ENCODE measurements at places on chromosomes 6 and 20.

- no peak for DNase-seq
These were observed 329.1 kb downstream of the LAMA2 start for GRCh38 chr6:129212081-129212480.

DNA sequence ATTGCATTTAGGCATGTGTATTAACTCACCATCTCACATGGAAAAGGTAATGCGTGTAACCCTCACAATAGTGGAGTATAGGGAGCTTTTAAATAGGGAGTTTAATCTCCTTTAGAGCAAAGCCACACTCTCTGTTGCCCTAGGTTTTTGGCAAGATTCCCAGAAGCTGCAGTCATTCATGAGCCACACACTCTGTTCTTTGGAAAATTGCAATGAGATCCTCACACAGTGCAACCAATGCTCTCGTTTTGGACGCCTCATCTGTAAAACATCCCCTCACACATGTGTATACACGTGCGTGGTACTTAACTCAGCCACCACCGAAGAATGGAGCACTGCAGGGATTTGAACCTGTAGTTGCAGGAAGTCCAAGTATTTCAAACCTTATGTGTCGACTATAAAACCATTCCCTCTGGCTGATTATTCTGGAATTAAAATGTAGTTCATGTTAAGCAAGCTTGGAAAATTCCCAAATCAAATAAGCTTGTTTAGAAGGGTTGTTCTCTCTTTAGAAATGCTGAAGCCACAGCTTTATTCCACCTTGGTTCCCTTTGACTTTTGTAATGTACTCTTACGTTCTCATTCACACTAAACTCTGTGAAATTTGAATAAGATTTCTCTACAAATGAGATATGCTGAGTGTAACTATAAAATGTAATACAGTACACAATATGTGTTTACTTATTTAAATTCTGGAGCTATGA, 489.8 kb upstream of the MANEA start:
- DNase-seq, result no peak

- no peak for DNase-seq
These were observed 59.8 kb upstream of the RREB1 start for GRCh38 chr6:7047966-7048365.

GRCh38 chr6:44228433-44228832, 5.0 kb downstream of the SLC29A1 start:
- no peak for DNase-seq

- DNase-seq, result no peak
These were observed 305.3 kb upstream of the RGS17 start for GRCh38 chr6:153436351-153436750.

Measured in CD8-positive, alpha-beta memory T cell (primary cell).